ENCODE measurements at places on chromosomes 7 and 10. TPM values are rescaled to one million over a fixed set of nuclear protein-coding genes. Genes with fewer than 3 reads are reported as not detected.

GRCh38 chr10:25843551-25844170 lies 90.4 kb upstream of the MYO3A start:
- DNase-seq, result no peak

- DNase-seq, result peak; percentile 52
Measured at GRCh38 chr7:102272075-102272916, 14.4 kb upstream of the SH2B2 start.

GRCh38 chr10:73217628-73218027 lies 29.4 kb downstream of the DNAJC9 start:
- DNase-seq, result no peak

DNA sequence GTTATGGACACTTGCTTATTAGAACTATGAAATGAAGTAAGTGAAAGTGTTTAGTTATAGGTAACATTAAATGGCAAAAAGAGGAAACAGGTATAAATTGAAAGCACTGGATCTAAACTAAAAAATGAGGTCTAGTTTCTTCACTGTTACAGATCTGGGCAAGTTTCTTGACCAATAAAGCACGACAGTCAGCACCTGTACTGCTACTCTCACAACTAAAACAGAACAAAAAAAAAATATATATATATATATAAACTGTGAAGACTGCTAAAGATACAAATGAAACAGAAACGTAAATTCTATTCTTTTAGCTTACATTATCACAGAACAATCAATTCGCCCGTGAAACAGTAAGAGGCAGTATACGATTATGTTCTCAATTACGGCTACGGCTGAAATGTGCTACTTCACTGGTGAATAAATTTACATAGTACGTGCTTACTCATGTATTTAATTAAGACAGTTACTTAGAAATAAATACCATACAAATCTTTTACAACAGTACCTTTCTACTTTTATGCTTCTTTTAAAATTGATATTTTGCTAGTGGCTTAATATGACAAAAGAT lies 4.2 kb downstream of the AHR start:
- DNase-seq, result no peak

The ATP6V0E2 gene
- 44.7 TPM for total RNA-seq
